ENCODE measurements at places on chromosomes 12 and 14.

GRCh38 chr14:47466916-47467315 lies 208.5 kb downstream of the MDGA2 start:
- no peak for DNase-seq

DNA sequence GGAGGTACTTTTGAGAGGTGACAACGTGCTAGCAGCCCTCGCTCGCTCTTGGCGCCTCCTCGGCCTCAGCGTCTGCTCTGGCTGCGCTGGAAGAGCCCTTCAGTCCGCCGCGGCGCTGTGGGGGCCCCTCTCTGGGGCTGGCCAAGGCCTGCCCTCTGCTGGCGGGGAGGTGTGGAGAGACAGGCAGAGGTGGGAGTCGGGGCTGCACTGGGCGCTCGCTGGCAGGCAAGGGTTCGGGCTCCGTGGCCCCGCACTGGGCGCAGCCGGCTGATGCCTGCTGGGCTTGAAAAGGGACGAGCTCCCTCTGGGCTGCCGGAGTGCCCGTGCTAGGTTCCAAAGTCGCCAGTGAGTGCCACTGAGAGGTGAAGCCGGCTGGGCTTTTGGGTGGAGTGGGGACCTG lies 580.0 kb downstream of the DIO2 start:
- no peak for DNase-seq

DNA sequence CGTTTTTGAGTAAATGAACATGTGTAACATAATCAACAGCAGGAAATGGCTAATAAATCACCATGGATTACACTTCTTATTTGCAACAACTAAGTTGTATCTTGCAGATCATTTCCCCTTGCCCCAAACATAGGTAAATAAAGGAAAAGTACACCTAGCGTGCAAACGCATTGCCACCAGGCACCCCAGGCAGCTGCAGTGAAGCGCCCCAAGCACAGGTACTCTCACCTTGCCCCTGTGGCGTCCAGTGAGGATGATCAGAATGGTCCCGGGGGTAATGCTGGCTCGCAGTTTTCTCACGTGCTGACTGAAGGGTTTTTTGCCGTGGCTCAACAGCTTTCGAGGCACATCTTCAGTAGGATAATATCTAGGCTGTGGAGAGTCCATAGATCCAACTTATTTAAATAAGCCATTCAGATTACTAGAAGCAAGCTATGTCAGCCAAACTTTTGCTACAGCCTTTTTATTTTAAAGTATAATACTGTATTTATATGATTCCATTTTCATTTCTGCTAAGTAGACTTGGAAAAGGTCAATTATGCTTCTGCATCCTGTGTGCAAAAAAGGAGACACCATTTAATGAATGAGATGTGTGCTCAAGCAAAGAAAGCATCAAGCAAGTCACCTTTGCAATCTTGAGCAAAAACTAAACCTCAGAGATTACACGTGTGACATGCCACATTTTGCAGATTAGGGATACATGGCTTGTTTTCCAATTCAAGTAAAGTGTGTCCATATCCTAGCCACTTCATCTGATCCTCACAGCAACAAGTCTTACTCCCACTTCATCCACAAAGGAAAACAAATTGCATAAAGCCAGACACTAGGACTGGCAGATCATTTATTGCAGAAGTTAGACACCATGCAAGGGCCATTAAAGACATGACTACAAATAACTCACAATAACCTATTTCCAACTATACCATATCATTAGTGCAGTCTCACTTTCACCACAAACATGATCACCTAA lies 2.6 kb downstream of the RPL6 start:
- no peak for DNase-seq

- no peak for DNase-seq
These were observed 102.7 kb downstream of the NTF3 start for GRCh38 chr12:5534426-5535199.

GRCh38 chr12:2941524-2941923 lies 17.7 kb upstream of the TEAD4 start:
- DNase-seq: no peak

DNA sequence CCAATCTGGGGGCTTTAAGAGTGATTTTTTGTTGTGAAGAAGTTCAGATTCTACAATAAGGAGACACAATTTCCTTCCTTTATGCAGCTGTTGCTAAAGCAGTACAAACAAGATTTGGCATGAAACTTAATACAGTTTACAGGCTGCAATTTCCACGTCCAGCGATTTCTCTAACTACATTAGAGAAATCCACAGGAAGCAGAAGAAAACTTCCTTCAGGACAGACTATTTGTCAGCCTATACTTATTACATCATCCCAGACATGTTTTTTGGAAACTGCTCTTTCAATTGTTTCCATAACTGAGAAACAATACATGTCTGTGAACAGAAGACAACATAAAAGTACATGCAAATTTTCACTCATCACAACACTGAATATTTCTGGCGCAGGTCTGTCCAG lies 204.3 kb downstream of the TTC7B start:
- DNase-seq: no peak

DNA sequence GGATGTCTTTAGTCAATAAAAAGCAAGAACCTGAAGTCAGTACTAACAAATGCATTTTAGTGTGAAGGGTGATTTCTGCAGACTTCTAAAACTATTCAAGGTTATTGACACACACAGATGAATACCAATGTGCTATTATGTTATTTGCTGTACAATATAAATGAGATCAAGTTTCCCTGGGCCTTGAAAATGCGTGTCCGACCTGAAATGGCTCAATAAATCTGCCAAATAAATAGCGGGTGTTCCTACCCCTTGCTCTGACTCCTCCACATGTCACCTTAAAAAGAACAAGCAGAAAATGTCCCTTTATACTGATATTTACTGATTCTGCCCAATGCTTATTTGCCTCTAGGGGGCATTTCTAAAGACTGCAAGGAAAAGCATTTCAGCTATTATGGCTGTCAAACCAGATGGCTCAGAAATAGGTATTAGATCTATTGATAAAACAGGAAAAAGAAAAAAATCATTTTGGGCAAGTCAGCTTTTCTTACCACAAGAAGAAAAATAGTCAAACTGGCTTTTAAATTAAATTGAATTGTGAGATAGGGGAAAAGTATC lies 367.3 kb upstream of the KITLG start:
- DNase-seq: no peak

DNA sequence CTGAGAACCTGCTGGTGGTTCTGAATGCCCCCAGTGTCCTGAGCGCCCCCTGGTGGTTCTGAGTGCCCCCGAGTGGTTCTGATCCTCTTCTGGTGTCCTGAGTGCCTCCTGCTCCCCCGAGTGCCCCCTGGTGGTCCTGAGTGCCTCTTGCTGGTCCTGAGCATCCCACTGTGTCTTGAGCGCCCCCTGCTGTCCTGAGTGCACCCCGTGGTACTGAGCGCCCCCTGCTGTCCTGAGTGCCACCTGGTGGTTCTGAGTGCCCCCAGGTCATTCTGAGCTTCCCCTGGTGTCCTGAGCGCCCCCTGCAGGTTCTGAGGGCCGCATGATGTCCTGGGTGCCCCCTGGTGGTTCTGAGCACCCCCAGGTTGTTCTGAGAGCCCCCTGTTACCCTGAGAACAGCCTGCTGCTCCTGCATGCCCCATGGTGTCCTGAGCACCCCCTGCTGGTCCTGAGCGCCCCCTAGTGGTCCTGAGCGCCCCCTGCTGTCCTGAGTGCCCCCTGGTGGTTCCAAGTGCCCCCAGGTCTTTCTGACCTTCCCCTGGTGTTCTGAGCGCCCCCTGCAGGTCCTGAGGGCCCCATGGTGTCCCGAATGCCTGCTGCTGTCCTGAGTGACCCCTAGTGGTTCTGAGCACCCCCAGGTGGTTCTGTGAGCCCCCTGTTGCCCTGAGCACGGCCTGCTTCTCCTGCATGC lies 1165.4 kb downstream of the TMEM121 start:
- no peak for DNase-seq

- peak; percentile 8 for DNase-seq
These were observed 40.6 kb upstream of the RPH3A start for GRCh38 chr12:112750971-112751370.

GRCh38 chr14:89534902-89535685 lies 118.1 kb upstream of the FOXN3 start:
- peak; percentile 33 for DNase-seq

- no peak for DNase-seq
These were observed 9.9 kb downstream of the LRRC74A start for GRCh38 chr14:76836029-76836630.

- DNase-seq: no peak
These were observed 186.2 kb downstream of the NEDD1 start for GRCh38 chr12:97093187-97093683.

GRCh38 chr14:75448209-75448608 lies 20.4 kb downstream of the JDP2 start:
- no peak for DNase-seq

- no peak for DNase-seq
These were observed 48.5 kb downstream of the CDC42BPB start for GRCh38 chr14:103008768-103009357.

DNA sequence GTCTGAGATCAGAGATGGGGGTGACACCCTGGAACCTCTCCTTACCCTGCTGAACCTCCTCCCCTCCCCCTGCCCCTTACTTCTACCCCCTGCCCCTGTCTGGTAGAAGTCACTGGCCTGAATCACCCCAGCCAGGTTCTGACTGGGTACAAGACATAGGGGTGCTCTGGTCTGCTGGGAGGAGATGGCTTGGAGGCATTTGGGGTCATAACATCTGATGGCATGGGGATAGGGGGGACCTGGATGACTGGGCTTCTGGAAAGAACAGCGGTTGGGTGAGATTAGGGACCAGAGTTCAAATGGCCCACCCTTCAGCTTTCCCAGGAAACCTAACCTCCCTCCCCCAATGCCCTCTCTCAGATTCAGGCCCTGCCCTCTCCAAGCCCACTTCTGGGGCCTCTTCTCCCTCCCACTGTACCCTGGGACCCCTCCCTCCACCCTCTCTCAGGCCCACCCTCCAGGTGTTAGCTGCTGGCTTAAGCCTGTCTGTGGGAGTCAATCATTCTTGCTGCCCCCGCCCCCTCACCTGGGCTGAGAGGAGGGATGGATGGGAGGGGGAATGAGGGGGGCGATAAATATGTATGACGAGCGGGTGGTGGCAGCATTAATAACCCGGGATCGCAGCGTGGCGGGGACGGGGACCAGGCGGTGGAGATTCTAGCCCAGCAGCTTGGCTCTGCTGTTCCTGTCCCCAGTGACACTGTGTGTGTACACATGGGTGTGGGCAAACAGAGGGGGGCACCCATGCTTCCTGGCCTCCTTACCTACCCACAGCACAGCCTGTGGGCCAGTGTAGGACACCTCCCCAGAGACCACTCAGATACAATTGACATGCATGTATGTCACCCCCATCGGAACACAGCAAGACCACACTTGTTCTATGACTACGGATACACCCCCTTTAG lies 5.9 kb downstream of the NXPH4 start:
- no peak for DNase-seq

- DNase-seq: no peak
These were observed 106.9 kb upstream of the OR4E1 start for GRCh38 chr14:21780429-21781084.

DNA sequence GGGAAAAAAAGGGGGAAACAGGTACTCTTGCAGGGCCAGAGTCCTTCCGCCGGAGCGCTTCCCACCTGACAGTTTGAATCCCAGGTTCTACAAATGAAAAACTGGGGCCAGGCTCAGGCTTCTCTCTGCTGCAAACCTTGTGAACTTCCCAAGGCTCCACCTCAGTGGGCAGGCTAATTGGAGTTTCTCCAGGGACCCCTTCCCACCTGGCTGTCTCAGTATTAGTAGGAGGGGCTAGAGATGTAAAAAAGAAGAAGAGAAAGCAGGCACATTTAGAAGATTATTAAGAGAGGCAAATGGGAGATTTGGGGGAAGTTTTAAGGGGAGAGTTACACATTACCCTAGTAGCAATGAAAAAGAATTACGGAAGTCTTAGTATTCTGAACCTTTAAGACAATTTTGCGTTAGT lies 20.0 kb upstream of the CLEC2D start:
- DNase-seq: no peak

- DNase-seq: no peak
These were observed 96.2 kb downstream of the SEC23A start for GRCh38 chr14:39006721-39007410.

DNA sequence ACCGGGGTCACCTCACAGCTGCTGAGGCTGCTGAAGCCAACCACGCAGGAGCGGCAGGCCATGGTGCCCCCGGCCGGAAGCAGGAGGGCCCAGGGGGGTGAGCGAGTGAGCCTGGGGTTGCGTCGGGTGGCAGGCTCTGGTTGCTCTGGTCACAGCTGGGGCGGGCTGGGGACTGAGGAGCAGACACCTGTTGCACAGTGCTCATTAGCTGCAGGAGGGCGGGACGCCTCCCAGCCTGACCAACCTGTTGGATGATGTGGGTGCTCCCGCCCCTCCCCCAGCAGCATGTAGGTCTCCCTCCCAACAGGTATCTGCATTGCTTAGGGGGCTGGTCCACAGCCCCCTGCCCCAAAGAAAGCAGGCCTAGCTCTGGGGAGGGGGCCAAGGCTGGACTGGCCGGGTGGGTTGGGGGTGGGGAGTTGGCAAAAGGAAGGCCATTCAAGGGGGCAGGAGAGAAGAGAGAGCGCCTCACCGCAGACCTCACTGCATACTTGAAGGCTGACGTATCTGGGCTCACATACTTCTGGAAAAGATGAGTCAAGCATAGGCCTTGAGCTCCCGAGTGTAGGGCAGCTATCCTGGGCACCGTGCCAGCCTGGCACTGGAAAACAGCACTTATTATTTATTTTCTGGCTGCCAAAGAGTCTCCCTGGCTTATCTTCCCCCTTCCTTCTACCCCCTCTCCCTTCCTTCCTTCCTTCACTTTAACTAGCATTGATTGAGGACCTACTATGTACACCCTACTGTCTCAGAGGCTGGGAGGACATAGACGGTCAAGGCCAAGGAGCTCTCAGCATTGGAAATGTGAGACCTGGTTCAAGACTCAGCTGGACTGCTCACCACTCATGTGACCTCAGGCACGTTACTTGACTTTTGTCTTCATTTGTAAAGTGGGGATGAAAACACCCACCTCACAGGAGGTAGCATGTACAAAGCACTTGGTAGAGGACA lies at the start of gene KRT80:
Gene KRT80, minus strand, starts transcription at position 174 of the 951 bp plus-strand sequence. Its CDS starts 112 bp downstream, at position 62.
- peak; percentile 96 for DNase-seq

GRCh38 chr12:2302711-2303580 lies 250.2 kb downstream of the CACNA1C start:
- DNase-seq: no peak

DNA sequence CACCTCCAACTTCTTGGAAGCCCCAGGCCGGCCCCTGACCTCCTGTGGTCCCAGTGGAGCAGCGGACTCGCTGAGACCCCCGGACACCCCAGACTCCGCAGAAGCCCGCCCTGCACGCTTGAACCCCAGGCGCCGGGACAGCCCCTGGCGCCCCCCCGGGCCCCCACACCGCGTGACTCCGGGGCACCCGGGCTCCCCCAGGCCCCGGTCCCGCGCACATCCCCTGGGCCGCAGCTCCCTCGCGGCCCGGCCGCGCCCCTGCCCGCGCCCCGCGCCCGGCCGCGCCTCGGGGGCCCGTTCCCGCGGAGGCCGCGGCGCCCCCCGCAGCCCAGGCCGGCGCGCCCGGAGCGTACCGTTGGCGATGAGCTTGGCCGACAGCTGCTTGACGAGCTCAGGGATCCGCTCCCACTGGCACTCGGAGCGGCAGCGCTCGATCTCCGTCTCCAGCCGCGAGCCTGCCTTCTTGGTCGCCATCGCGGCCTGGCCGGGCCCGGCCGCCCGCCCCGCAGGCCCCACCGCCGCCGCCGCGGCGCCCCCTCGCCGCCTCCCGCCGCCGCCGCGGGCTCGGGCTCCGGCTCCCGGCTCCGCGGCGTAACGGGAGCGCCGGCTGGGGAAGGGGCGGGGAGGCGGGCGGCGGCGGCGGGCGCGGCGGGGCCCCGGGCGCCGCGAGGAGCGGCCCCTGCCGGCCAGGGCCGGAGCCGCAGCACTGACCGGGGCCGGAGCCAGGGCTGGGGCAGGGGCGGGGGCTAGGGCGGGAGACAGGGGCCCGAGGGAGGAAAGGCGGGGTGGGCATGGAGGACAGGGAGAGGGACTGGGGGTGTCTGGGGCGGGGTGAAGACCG lies at the start of gene TTC7B:
Gene TTC7B, minus strand, starts transcription at position 609 of the 841 bp plus-strand sequence. Its CDS starts 135 bp downstream, at position 474.
- DNase-seq: no peak

GRCh38 chr14:40074169-40074568 lies 641.9 kb upstream of the FBXO33 start:
- DNase-seq: no peak
